GM10248 (cell line): ENCODE measurements at places on chromosomes 16 and 17.

- DNase-seq = no peak
Measured at GRCh38 chr17:55825213-55825612, 74.4 kb downstream of the PCTP start.

- peak; percentile 64 for DNase-seq
Measured at GRCh38 chr16:88649924-88650748, 717 bp downstream of the CYBA start.

GRCh38 chr17:59669944-59670343, 37.3 kb downstream of the PTRH2 start:
- DNase-seq = peak; percentile 21

- no peak for DNase-seq
Measured at GRCh38 chr16:53995378-53995777, 291.2 kb downstream of the IRX3 start.

GRCh38 chr17:3894911-3895343, 2.1 kb upstream of the CAMKK1 start:
- DNase-seq = no peak

DNA sequence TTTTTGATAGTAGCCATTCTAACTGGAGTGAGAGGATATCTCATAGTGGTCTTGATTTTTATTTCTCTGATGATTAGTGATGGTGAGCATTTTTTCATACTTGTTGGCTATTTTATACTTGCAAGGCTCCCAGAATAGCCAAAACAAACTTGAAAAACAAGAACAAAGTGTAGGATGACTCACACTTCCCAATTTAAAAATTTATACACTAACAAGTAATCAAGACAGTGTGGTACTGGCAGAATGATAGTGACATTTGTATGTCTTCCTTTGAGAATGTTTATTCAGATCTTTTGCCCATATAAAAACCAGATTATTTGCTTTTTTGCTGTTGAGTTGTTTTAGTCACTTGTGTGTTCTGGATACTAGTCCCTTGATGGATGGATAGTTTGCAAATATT, 17.8 kb downstream of the SPECC1 start:
- DNase-seq = no peak

DNA sequence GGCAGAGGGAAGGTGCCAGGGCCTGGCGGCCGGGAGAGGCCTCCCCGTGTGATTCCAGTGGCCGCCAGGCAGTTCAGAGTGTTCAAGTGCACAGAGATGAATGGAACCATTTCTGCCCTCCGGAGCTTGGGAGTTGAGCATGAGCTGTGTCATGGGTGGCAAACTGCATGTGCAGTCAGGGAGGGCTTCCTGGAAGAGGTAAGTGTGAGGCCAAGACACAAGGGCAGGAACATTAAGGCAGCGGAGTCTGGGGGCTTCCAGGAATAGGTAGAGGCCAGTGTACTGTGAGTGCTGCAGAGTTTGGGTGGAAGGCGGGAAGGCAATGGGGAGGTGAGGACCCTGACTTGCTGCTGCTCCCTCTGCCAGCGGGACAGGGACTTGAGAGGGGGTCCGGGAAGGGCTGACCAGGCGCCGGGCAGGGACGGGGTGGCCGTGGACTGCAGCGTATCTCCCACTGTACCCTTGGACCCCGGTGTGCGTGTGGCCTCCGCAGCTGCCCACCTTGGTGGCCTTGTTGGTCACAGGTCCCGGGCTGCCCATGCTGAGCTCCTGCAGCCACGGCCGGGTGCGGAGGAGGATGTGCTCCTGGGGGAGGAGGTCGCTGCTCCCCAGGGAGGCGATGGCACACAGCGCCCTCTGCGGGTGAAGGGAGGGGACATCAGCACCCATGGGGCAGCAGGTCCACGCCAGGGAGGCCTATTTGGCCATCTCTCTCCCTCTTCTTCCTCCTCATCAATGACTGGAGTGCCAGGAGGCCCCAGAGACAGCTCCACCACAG, 7.5 kb upstream of the CEP131 start:
- DNase-seq = no peak

DNA sequence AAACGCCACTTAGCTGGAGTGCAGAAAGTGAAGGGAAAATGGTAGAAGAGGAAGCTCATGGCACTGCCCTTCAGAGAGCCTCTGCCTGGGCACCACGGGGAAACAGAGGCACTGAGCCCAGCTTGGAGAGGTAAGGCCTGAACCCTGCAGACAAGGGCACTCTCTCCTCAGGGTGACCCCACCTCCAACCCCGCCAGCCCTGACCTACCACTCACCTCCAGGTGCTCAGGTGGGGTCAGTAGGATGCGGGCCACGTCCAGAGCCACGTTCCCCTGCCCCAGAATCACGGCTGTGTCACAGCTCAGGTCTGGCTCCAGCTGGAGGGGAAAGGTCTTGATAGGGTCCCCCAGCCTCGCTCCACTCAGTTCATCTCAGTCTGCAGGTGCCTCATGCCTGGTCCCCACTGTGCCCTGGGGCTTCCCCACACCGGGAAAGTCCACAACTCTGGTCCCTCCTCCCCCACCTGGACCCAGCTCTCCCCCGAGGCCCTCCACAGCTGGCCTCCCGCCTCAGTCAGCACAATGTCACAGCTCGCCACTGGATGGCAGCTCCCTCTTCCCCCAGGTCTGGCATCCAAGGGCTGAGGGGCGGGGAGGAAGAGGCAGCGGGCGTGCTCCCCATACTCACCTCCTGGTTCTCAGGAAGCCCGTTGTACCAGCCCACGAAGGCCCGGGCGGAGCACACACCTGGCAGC, 6.0 kb upstream of the GRIN2C start:
- no peak for DNase-seq

DNA sequence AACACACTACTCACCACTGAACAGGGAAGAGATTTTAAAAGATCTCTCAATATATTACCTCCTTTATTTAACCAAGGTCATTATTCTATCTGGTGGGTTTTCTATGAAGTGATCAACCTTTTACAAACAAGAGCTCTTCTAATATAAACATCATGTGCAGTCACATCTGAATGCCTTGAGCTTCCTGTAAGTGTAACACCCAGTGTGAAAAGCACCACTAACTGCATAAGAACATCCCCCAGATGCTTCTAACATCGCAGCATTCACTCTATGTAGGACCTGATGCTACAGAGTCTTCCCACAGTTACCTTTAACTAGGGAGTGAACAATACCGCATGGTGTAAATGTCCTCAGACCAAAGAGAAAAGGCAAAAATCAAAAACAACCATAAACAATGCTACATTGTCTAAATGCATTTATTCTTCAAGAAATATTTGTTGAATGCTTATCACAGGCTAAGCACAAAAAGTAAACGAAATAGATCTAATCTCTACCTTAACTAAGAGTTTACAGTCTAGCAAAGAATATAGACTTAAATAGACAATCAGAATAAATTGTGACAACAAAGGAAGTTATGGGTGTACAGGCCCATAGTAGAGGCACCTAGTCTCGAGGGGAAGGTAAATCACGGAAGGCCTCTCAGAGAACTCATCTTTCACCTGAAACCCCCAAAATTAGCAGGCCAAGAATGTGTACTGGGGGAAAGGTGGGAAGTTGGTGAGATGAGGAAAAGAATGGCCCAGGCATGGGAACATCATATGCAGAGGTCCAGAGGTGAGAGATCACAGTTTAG, 16.2 kb downstream of the SKAP1 start:
- DNase-seq = no peak

DNA sequence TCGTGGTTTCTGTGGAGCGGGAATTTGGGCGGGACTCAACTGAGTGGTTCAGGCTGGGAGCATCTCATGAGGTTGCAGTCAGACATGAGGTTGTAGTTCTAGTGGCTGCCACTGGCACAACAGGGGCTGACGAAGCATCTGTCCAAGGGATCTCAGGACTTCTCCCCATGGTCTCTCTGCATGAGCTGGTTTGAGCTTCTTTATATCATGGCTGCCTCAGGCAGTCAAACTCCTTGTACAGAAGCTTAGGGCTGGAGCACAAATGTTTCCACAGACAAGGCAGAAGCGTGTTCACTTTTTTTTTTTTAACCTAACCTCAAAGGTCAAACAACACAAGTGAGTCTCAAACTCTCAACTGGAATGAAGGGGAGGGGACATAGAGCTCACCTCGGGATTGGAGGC, 243.3 kb downstream of the MSI2 start:
- DNase-seq = no peak

DNA sequence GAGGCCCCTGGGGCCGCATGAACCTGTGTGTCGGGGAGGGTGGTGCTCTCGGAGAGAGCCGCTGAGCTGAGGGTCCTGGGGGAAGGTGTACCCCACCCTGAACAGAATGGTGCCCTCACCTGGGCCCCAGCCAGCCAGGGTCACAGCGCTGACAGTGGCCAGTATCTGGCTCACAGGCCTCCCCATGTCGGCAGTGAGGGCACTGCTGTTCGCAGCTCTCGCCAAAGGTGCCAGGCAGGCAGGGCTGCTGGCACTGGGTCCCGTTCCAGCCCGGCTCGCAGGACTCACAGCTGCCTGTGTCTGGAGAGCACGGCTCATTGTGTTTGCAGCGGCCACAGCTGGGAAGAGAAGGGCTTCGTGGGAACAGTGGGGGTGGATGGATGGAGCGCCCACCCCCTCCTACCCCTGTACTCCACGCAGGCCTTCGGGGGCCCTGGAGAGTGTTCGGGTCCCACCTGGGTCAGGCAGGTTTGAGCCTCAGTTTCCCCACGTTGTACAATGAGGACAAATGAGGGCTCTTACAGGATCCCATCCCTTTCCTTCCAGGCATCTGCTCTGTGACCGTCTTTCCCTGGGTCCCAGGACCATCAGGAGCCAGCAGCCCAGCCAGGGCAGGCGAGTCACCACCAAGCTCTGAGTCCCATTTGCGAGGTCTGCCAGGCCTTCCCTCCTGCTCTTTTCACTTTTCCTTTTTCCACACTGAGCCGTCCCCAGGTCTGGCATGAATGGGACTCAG, 5.0 kb downstream of the SCARF1 start:
- DNase-seq = no peak

- DNase-seq = no peak
Measured at GRCh38 chr17:78355045-78355641, 4.7 kb downstream of the SOCS3 start.

- DNase-seq = no peak
Measured at GRCh38 chr17:32998887-32999228, 7.2 kb downstream of the SPACA3 start.

DNA sequence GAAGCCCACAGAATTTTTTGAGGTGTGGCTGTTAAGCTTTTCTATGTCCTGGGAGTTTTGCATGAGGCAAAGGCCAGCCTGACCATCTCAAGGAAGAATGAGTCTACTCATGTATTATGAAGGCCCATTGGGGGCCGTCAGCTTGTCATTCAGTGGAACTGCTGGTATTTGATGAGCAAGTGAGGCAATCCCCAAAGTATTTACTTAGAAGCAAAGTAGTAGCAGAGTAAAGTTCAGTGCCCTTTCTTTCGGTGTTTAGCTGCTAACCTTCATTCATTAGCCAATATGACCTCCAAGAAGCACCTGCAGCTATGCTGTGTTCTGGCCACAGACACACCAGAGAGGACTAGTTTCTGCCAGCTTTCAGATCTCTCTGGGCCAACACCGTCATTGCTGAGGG, 80.2 kb downstream of the RPA1 start:
- DNase-seq = no peak

DNA sequence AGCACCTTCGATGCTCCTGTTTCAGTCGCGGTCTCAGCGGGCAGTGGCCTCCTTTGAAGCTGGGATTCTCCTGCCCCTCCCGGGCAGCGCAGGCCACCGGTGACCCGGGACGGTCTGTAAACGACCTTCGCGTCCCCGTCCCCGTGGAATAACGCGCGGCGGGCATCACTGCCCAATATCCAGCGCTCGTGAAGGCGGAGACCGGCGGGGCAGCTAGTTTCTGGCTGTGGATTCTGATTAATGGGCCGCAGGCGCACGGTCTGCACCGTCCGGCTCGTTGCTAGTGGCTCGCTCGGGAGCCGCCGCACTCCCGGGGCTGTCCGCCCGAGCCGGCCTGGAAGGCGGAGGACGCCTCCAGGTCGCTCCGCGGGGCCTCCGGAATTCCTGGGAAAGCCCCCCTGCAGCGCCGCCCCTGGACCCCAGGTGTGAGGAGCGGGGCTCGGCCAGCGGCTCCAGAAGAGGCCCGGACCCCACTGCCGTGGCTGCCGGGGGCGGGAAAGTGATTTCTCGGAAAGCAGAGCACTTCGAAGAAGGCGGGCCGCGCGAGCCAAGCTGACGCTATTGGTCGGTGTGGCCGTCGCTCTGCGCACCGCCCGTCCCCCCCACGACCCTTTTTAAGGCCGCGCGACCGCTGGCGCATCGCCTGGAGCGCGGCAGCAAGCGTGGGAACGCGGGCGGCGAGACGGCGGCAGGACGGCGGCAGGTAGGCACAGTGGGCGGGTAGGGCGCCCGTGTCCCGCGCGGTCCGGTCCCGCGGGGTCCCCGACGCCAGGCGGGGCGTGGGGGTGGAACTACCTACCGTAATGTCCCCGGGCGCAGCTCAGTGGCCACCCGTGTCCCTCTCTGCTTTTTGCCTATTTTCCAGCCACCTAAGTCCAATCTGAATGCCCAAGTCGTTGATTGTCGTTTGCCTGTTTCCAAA, at the start of gene IRF8:
TSS of gene IRF8 (plus strand) at position 642 of the 922 bp plus-strand sequence. CDS start 3,854 bp downstream, outside the sequence.
- peak; percentile 93 for DNase-seq

DNA sequence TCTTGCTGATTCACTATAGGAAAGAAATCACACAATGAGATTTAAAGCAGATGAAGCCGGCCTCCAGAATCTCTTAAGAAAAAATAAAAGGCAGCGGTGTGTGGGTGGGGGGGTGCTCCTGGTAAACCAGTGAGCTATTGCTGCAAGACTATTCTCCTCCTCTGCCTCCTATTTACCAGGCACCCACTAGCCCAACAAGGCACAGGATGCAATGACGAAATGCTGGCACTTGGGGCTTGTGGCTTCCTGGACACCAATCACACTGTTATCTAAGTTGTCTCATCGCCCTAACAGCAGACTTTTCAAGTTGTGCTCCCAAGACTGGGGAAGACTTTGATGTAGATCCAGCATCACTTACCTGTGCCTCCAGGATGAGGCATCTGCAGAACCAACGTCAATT, 50.2 kb upstream of the NDRG4 start:
- DNase-seq = no peak

DNA sequence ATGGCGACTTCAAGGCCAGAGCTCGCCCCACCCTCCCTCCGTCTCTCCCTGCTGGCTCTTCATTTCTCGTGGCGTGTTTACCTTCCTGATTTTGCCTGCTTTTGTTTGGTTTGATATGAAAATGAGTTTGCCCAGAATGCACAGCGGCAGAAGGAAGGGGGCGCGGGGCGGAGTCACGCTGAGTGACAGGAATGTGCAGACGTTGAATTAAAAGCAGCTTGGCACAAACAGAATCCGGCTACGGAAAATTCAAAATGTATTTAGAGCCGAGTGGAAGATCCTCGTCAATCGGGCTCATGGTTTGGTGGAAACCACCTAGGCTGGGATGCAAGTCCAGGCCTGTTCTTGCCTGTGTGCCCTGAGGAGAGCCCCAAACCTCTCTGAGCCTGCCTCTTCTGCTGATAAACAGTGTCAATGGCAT, 102.7 kb downstream of the SDK2 start:
- no peak for DNase-seq

DNA sequence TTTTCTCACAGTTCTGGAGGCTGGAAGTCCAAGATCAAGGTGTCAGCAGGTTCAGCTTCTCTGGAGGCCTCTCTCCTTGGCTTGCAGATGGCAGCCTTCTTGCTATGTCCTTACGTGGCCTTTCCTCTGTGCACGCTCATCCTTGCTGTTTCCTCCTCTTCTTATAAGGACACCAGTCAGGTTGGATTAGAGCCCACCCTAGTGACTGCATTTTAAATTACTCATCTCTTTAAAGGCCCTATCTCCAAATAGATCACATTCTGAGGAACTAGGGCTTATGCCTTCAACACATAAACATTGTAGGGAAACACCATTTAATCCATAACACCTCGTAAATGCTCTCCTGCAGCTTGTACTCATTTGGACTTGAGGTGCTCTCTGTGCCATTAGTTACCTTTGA, 36.3 kb downstream of the DHRS7C start:
- no peak for DNase-seq
